Fibroblast of skin of left biceps (primary cell): ENCODE measurements at places on chromosomes 7 and 10.

- no peak for DNase-seq
Observed at GRCh38 chr7:82335927-82336326, 107.7 kb downstream of the CACNA2D1 start.

- no peak for DNase-seq
Observed at GRCh38 chr10:12499076-12499986, 150.0 kb downstream of the CAMK1D start.

DNA sequence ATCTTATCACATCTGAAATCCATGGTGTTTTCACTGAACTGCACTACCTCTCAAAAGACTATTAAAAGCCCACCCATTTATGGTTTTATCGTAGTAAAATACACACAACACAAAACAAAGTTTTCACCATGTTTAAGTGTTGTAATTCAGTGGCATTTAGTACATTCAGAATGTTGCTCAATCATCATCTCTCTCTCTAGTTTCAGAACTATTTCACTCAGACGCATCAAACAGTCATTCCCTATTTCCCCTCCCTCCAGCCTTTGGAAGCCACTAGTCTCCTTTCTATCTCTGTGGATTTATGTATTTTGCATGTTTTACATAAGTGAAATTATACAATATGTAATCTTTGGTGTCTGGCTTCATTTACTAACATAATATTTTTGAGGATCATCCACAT is 332.6 kb downstream of the TNS3 start:
- DNase-seq, result no peak

DNA sequence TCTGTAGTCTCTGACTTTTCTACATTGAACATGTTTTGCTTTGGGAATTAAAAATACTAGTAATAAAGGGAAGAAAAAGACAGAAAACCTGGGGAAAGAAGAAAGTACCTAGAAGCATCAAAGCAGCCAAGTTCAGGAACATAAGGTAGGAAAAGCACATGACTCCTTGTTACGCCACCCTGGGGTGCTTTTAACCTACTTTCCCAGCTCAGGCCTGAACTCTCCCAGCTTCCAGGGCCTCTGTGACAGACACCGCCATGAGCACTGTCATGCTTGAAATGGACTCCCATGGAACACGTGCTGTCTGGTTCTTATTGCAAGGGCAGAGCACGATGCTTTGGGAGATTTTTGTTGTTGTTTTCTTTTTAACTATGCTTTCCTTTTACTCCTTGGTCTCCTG is 11.4 kb downstream of the ACTR1A start:
- DNase-seq, result no peak

DNA sequence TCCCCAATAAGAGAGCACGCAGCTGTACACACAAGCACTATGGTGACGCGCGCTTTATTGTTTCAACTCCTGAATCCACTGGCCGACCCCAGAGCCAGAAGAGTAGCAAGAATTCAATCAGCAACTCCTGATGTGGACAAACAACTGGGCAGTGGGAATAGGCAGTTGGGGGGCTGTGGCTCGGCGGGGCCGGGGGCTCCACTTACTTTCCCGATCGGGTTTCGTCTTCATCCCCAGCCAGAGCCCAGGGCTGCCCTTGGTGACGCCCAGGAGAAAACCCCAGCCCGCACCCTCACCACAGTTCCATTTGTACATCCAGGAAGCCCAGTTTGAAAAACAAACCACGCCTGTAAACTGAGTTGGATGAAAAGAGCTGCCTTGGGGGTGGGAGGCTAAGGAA is 38.7 kb downstream of the DAGLB start:
- DNase-seq, result no peak

DNA sequence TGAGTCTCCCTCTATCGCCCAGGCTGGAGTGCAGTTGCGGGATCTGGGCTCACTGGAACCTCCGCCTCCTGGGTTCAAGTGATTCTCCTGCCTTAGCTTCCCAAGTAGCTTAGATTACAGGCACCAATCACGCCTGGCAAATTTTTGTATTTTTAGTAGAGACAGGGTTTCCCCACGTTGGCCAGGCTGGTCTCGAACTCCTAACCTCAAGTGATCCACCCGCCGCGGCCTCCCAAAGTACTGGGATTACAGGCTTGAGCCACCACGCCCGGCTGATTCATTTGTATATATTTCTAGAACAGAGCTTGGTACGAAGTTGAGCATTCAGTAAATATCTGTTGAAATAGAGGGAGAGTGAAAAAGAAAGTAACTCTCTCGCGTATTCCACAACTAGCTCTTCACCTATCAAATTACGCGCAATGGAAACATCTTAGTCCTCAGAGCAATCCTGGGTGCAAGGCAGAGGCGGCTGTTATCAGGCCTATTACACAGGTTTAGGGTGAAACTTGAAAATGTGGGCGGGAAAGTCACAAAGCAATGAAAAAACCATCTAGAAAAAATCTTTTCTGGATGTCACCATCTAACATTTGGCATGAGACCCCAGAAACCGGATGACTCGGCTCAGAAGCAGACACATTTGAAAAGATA is 707 bp upstream of the GHITM start:
- DNase-seq, result no peak

DNA sequence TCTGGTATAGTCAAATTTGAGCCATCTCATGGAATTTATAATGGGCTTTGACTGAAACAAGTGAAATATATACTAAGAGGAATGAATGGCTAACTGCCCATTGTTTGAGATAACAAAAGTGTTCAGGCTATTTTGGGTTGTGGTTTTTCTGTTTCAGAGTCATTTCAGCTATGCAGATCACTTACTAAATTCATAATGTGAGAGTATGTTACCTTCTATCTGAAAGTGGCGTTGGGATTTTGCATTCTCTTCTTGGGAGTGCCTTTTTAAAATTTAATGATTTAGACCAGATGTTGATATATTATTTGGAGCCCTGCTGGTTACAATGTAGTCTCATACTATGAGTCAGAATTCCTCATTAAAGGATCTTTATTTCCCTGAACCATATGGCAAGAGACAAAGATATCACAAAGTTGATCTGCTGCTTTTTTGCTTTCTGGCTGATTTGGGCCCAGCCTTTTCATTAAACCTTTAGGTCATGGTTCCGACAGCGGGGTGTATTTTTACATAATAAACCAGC is 10.4 kb downstream of the VCL start:
- DNase-seq, result peak; percentile 90

GRCh38 chr7:41971640-41972187 is 265.3 kb downstream of the GLI3 start:
- no peak for DNase-seq

GRCh38 chr10:101290881-101291280 is 61.6 kb upstream of the LBX1 start:
- DNase-seq, result no peak

DNA sequence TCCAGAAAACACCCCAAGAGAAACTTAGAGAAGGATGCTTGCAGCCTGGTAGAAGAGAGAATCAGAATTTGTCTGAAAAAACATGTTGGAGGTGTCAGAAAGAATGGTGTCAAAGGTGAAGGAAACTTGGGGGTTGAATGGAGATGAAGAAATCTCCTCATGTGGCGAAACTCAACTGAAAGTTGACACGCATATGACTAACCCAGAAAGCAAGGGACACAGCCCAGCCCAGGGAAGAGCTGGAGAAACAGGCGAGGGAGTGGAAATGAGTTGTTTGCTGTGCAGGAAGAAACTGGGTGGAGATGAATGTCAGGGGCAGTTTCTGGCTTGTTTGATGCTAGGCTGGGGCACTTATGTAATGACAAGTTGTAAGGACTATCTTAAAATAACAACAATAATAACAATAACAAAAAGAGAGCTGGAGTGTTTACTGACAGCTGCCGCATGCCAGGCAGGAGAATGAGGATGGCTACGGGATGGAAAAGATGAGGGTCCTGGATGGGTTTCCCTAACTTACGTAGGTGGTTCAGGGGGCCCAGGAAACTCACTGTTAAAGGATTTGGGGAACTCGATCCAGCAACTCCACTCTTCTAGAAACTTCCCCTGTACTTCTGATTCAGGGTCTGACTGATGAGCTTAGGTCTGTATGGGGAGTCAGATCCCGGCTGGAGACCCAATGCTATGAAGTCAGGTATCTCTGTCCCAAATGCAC is 57.4 kb downstream of the MAP3K8 start:
- no peak for DNase-seq

DNA sequence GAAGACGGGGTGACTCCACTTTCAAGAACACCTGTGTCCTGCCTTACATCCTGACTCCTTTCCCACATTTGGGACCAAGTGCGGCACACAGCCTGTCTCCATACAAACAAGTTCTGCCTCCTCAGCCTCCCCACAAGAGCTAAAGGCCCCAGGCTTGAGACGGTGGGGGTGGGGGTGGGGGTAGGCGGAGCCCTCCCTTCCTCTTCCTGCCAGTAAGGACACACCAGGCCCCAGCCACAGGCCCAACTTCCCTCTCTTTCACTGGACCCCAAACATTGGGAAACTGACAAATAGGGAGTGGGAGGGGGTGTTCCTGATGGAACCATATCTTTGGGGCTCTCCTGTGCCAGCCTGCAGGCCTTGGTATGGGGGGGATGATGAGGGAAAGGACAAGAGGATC is 4.6 kb downstream of the CDK5 start:
- no peak for DNase-seq

- no peak for DNase-seq
Observed at GRCh38 chr10:112362833-112363232, 11.1 kb upstream of the ACSL5 start.

DNA sequence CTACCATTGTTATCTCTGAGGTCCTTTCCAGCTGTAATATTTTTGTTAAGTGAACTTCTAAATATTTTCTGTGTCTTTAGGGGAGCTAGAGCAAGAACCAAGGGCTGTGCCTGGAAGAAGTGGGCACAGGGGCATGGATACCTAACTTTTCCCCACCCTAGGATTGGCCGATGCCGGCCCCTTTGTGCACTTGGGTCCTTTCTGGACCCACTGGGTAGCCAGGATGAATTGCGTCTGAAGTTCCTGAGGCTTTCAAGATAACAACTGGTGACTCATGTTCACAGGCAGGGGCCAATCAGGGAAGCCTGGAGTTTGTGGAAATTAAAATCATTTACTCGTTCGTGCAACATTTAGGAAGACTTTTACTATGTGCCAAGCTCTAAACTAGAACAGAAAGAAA is 758 bp downstream of the DPCD start:
- no peak for DNase-seq

GRCh38 chr7:76071316-76072242 is 23.7 kb downstream of the MDH2 start:
- DNase-seq, result no peak

DNA sequence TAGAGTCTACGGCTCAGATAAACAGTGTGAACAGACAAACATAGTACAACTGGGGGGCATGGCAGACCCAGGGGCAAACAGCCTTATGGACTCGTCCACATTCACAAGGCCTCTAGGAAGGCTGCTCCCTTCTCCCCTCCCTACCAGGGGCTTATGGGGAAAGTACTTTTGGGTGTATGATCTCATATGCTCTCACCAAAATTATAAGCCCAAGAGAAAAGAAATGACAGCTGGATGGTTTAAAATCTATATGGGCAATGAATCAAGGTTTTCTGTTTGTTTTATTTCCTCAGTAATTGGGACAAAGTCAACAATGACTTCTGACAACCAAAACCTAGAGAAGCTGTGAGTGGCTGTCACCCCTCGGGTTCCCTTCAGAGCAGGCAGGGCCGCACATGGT is 144.4 kb downstream of the PKD1L1 start:
- DNase-seq, result no peak

GRCh38 chr7:12389089-12389700 is 14.5 kb downstream of the VWDE start:
- DNase-seq, result peak; percentile 23

DNA sequence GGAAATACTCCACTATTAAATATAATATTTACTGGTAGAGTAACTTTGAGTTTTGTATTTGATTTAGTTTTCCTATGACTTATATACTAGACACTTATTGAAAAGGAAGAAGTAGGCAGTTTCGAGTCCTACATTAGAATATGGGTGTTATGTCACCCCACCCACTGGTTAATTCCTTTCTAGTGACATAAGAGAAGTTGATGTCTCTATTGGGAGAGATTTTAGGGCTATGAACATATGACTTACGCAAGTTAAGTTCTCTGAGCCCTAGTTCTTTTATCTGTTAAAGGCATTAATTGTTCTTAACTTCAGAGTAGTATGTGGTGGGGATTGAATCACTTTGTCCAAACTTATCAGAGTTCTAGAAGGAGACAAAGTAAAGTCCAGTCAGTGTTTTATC is 30.5 kb downstream of the CPED1 start:
- no peak for DNase-seq

GRCh38 chr7:157337316-157338149 is 729 bp downstream of the DNAJB6 start:
- no peak for DNase-seq

GRCh38 chr10:32744321-32744720 is 213.7 kb downstream of the ITGB1 start:
- no peak for DNase-seq

- peak; percentile 64 for DNase-seq
Observed at GRCh38 chr7:41869091-41869490, 166.2 kb upstream of the INHBA start.

- DNase-seq, result no peak
Observed at GRCh38 chr7:37352974-37353948, 95.4 kb downstream of the ELMO1 start.

GRCh38 chr10:30154561-30154960 is 95.2 kb upstream of the JCAD start:
- no peak for DNase-seq

- peak; percentile 49 for DNase-seq
Observed at GRCh38 chr10:126661841-126662515, 8.5 kb downstream of the C10orf90 start.

DNA sequence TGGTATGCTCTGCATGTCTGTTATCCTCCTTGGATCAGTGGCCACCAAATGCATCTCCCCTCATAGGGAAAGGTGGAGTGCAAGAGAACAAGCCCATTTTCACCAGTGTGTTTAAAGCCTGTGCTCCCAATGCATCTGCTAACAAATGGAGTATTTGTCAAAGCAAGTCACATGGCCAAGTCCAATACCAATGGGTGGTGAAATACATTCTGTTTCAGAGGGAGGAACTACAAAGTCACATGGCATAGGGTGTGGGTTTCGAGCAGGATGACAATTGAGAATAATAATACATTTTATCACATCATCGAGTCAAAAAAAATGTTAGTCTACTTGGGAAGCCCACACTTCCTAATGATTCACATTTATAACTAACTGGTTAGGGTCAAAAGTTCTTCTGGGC is 62.7 kb downstream of the SUGCT start:
- no peak for DNase-seq

GRCh38 chr10:79379512-79380124 is 32.3 kb downstream of the PPIF start:
- DNase-seq, result no peak

DNA sequence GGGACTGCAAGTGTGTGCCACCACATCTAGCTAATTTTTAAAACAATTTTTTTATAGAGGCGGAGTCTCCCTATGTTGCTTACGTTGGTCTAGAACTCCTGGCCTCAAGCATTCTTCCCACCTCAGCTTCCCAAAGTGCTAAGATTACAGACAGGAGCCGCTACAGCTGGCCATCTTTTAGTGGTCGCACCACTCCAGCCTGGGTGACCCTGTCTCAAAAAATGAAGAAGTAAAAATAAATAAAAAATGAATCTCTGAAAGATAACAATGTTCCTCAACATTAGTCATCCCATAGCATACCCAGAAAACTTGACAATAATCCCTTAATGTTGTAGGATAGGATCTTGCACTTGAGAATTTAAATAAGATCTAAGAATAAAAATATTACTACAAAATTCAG is 18.2 kb downstream of the WBP1L start:
- DNase-seq, result no peak

- no peak for DNase-seq
Observed at GRCh38 chr7:157077986-157078644, 60.6 kb upstream of the UBE3C start.
